Ammon's horn (tissue), 1 donor: ENCODE measurements at places on chromosomes 16 and 17.

DNA sequence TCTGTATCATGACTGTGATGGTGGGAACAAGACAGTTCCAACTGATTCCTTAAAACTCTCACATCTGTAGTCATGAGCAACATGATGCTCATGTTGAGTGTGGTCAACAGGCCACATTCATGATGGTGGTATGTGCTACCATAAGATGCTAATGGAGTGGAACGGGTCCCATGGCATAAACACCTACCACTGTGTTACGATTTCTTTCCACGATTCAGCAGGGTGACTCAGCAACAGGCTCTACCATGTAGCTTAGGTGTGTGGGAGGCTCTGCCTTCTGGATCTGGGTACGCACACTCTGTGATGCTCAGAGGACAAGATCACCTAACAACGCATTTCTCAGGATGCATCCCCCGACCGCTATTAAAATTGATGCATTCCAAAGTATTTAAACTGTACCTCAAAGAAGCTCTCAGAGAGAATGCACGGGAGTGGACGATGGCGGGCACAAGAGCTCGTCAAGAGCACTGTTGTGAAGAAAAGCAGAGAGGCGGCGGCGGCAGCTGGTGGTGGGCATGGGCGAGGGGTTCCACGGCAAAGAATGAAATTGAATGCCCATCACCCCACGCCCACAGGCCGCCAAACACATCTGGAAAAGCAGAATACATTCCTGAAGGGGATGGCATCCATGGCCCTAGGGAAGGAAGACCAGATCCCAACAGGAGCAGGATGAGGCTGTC lies 133.3 kb downstream of the ZNF778 start:
- DNase-seq, result peak; percentile 77

DNA sequence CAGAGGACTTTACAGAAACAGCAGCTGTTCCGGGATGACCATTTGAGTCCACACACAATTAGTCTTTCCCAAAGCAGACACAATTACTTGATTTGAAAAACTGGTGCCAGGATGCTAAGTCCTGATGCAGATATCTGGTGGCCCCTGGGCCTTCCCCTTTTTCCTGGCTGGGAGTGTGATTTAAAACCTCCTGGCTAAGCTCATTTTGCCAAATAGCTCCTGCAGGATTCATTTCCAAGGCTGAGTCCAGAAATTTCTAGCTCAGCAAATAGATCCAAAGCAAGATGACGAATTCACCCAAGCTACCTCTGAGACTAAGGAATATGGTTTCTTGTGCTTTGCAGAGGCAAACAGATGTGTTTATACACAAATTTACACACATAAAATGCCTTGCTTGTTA lies 422.2 kb downstream of the CA10 start:
- no peak for DNase-seq

DNA sequence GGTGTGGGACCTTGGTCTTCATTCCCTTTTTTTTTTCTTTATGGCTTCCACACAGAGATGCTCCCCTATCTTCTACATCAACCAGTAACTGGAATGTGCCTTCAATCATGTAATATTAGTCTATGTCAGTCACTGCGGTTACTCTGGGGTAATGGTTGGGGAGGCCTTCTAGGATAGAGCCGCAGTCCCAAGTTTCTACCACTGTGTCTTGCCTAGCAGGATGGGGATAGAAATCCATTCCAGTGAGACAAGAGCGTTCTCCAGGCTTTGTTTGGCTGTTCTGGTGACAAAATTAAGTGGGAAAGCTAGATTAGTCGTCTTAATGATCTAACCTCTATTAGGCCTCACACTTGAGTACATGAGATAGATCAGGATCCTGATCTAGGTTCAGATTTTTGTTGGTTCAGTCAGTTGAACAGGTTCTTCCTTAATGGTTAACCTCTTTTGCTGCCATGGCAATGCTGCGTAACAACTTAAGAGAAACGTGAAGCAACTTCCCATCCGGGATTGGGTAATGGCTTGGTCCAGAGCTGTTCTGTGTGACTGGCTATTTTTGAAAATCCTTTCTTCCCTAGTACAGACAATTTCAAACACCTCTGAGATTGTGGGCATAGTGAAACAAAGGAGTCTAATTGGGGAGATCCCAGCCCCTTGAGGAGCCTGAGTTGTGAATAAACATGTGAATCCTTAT lies 8.7 kb downstream of the MSL1 start:
- DNase-seq, result peak; percentile 47

GRCh38 chr16:81639931-81640680 lies 139.0 kb upstream of the PLCG2 start:
- DNase-seq, result no peak

- DNase-seq, result no peak
Observed at GRCh38 chr16:79051313-79051712, 549.2 kb downstream of the MAF start.
